ENCODE measurements at places on chromosomes 3 and 15. TPM values are rescaled to one million over a fixed set of nuclear protein-coding genes. Genes with fewer than 3 reads are reported as not detected.

GRCh38 chr3:111979434-111980038 is 710 bp downstream of the ABHD10 start:
- DNase-seq, result no peak

DNA sequence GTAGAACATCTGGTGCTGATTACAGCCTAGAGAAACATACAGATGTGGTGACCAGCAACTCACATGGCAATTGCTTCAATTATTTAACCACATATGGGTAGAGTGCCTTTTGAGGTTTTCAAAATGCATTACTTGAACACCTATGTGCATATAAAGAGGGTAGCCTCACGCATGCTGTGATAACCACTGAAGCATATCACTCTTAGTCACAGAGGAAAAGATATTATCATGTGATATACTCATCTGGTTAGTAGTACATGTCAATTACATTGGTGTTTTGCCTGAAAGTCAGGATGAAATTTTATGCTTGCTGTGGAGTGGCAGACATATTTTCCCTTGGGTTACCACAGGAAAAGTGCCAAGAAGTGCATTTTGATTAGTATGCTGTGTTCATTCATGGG is 459.3 kb upstream of the AGTR1 start:
- DNase-seq, result no peak

DNA sequence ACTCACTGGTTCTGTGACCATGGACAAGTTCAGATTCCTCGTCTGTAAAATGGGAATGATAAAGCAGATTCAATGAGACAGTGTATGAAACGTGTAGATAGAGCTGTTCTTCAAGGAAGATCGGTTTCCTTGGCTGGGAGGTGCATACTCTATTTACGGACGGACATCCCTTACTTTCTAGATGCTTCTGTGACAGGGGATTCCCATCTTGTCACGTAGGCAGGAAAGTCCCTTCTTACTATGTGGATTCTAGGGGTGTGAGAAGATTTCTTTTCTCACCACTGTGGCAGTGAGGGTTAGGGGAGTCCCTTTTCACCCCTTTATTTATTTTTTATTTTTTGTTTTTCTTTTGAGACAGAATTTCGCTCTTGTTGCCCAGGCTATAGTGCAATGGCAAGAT is 180.9 kb upstream of the TBL1XR1 start:
- DNase-seq, result no peak

DNA sequence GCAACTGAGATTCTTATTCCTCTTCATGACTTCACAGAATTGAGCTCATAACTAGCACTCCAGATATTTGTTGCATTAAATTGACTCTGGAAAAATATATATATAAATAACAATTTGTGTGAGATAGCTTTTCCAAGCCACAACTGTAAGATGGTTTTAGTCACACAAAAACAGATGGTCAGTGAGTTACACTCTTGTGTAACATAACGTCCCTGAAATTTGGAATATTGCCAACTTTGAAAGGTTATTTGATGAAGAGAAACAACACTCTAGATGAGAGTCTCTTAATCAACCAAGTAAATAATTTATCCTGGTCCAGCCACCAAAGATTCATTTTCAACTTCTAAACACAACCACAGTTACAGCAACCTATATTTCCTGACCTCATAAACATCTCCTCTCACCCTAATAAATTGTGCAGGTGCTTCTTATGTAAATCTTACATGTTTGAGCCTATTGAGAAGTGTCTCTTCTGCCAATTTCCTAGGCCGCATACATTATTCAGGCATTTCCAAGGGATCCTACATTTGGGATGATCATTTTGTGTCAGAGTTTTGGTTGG is 84.9 kb upstream of the ACP3 start:
- no peak for DNase-seq

GRCh38 chr15:91116113-91117067 is 16.3 kb downstream of the SV2B start:
- no peak for DNase-seq

GRCh38 chr3:197456261-197457091 is 99.3 kb downstream of the BDH1 start:
- DNase-seq, result peak; percentile 94

The PSMD6 gene
- total RNA-seq, result 57.1 TPM

- peak; percentile 48 for DNase-seq
Observed at GRCh38 chr3:38404286-38404685, 49.4 kb upstream of the ACVR2B start.

GRCh38 chr3:197216169-197216860 is 82.1 kb downstream of the DLG1 start:
- no peak for DNase-seq

The EFCC1 gene
- 20.6 TPM for total RNA-seq

GRCh38 chr3:115710799-115711198 is 87.5 kb downstream of the GAP43 start:
- no peak for DNase-seq

- DNase-seq, result no peak
Observed at GRCh38 chr15:65354835-65355172, 23.0 kb downstream of the IGDCC3 start.

GRCh38 chr15:67892559-67893377 is 52.9 kb upstream of the RNU6-1 start:
- no peak for DNase-seq

The CD200R1 gene
- total RNA-seq, result 1.1 TPM

- DNase-seq, result no peak
Observed at GRCh38 chr15:48411971-48412591, 80.9 kb downstream of the DUT start.

DNA sequence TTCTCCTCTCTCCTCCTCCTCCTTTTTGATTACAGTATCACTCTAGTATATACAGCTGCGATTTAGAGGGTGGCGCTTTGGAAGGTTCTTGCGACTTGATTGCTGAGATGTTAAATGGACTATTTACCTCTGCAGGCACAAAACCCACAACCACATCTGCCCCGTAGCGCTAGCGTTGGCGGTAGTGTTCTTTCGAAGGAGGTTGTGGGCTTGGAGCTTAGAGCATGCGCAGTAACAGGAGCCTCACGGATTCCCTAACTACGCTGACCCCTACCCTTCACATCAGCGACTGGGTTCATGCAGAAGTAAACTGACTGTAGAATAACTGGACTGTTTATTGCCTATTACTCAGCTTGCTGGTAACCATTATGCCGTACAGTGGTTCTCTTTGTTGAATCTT is 58.0 kb downstream of the CGGBP1 start:
- DNase-seq, result no peak

DNA sequence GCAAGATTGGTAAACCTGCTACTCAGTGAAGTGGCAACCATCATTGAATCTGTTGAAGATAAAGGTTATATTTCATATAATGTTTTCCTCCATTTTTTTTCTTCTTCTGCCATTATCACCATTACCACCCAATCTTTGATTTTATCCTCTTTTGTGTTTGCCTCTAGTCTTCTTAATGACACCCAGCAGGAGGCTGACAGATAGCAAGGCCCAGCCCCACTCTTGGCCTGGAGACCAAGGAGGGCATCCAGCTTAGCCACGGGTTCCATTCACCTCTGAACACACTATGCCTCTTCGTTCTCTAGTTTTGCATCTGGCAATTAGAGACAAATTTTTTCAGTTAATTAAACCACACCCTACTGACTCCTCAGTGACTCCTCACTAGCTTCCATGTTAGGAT is 129.7 kb downstream of the TPRG1 start:
- no peak for DNase-seq

The ADAMTS7 gene
- total RNA-seq, result 6.3 TPM

Data from upper lobe of left lung (tissue), 6 donors.